ENCODE measurements at places on chromosomes 4 and X.

DNA sequence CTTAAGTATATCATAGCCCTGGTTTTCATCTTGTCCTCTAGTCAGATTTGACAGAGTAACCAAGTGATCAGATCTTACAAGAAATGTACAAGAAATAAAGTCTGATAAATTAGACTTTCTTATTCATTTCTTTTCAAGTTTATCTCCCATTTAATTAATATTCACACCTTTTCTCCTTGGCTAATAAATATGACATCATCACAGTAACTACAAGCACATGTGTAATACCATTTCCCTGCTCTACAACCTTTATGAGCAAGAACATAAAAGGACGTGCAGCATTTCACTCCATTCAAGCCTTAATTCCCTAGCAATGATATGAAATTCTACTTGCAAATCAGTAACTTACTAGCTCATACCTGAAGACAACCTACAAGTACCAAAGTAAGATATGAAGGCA is 88.5 kb downstream of the BRWD3 start:
- DNase-seq: no peak

GRCh38 chr4:148311526-148311925 is 130.7 kb downstream of the NR3C2 start:
- no peak for DNase-seq

- DNase-seq: no peak
Measured at GRCh38 chrX:41257801-41258200, 76.2 kb upstream of the DDX3X start.

DNA sequence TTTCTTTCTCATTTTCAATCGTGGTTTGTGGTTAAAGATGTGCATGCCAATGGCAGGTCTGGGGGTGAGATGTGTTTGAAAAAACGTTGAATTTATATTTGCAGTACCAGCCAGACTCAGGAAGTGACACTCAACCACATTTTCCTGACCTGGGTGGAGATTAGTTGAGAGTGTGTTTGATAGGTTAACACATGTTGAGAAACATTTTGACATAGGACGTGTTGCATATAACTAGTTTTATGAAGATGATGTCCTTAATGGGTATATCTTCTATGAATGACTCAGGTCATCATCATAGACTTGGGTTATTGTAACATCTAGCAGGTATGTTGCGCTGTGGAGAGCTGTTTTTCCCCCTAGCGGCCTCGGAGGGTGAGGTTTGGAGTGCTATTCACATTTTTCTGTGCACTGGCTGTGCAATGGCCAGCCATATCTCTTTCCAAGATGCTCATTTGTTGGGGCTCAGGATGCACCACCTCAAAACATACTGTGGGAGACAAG is 21.7 kb upstream of the CD38 start:
- peak; percentile 61 for DNase-seq

DNA sequence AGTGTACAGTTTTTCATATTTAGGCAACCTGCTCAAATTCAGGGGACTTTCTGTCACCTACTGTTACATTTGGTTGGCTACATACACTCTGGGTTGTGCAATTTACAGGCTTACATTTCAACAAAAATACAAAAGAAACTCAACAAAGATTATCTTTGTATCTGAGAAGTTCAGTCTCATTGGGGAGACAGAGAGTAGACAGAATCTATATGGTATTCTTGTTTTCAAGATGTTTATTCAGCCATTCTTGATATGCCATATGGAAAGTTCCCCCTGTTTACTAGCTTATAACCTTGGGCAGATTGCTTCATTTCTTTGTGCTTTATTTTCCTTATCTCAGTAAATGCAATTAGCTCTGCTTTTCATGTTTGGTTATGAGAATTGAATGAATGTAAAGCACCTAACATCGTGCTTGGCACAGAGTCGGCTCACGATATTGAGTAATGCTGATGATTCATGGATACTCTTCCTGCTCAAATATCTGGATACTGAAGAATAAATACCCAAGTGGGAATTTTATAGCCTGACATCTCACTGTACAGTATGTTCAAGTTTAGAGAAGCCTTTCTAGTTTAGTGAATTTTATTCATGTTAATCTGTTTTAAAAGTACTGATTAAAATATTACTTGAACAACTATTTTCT is 96.5 kb upstream of the PACRGL start:
- DNase-seq: no peak

DNA sequence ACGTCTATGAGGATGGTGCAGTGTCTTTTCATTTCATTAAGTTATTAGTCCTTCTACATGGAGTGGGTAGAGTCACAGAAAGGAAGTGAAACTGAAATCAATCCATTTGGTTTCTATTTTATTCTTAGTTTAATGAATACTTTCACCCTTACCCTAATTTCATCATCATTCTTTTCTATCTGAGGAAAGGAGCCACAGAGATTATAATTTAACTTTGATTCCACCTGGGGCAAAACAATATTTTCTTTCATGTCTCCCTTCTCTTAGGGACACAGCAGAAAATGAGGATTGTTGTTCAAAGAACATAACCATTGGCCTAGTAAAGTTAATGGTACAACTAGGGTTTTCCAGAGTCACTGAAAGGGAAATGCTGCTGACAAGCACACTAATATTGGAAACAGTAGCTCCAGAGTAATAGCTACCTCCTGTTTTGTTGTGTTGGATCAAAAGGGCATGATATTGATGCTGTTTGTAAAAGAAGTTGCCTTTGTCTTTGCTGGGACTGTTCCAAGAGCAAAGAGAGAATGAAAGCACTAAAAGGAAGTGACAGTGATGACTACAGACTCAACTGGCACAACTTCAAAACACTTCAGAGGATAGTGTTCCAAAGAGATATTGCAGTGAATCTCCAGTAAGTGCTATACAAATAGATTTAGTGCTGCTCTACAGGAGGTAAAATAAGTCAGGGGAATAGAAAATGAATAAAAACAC is 247.1 kb upstream of the PITX2 start:
- DNase-seq: no peak

- no peak for DNase-seq
Measured at GRCh38 chr4:139866276-139866962, 200.8 kb downstream of the MGST2 start.
